Cortex of kidney (tissue), 1 donor: ENCODE measurements at places on chromosomes 7 and 10.

DNA sequence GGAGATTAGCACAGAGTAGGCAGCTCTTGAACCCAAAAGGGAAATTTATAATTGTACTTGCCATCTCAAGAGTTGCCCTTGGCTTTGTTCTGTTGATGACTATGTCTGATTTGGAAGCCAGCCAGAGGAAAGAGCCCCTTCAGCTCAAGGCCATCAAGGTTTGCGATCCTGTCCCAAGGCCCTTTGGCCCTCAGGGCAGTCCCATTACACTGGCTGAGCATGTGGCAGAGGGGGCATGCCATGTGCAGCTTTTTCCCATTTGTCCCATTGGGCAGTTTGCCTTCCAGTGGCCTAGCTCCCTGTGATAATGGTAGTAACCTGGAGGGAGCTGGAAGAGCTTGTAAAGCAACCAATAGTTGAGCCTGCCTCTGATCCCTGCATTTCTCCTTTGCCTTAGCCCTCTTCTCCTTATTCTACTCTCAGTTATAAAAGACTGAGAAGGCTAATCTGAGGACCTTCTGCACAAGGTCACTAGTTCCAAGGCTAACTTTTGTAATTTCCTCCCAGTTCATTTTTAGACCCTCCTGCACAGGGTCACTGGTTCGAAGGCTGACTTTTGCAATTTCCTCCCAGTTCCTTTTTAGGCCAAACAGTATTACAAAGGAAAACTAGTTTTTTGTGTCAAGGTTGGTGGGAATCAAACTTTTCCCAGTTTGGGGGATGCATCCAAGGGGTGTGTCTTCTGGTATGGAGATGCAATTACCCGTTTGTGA lies 31.0 kb upstream of the ARHGAP12 start:
- no peak for DNase-seq

DNA sequence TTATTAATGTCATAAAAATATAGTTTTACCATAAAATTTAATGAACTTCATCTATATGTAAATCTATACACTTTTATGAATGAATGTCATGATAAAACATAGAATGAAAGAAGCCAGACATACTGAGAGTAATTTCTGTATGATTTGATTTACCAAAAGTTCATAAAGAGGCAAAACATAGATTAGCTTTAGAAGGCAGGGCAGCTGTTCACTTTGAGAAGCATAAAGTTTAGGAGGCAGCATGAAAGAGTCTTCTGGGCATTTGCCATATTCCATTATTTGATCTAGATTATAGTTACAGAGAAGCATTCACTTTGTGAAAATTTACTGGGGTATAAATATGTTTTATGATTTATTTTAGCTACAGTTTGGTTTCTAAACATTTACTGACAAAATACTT lies 487.2 kb downstream of the ANKRD7 start:
- no peak for DNase-seq

DNA sequence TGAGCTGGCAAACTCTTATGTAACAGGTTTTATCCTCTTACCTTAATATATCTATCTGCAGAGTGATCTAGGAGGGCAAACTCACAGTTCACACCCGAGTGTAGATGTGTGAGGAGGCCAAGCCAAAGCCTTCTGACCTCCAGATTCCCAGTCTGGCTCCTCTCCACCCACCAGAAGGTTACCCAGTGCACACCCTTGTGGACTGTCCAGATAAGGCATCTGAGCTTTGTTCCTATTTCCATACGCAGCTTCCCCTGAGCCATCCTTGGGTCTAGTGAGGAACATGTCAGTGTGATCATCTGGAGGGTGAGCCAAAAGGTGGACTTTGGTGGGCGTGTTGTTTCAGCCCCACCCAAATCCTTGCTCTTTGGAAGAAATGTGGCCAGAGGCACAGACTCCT lies 203.0 kb upstream of the MEOX2 start:
- DNase-seq: no peak

GRCh38 chr10:92081641-92082040 lies 158.1 kb downstream of the BTAF1 start:
- DNase-seq: no peak

GRCh38 chr10:131723297-131724168 lies 177.3 kb upstream of the PPP2R2D start:
- no peak for DNase-seq

DNA sequence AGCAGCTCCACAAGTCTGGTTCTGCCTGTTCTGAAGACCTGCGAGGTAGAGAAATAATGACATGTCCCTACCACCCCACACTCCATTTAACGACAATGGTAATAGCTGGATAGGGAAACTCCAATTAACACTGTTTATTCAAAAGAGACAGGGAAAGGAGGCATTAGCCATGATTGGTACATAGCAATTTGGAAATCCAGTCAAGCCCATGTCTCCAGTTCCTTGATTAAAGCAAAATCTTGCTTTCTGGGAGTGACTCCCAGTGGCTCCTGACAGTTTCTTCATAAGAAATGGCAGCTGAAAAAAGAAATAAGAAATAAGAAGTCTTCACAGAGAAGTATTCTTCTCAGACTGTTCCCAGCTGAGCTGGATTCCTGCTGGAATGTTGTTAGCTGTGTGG lies 140.7 kb upstream of the LYZL2 start:
- no peak for DNase-seq

GRCh38 chr7:27614095-27614494 lies 48.6 kb downstream of the HIBADH start:
- DNase-seq: no peak

DNA sequence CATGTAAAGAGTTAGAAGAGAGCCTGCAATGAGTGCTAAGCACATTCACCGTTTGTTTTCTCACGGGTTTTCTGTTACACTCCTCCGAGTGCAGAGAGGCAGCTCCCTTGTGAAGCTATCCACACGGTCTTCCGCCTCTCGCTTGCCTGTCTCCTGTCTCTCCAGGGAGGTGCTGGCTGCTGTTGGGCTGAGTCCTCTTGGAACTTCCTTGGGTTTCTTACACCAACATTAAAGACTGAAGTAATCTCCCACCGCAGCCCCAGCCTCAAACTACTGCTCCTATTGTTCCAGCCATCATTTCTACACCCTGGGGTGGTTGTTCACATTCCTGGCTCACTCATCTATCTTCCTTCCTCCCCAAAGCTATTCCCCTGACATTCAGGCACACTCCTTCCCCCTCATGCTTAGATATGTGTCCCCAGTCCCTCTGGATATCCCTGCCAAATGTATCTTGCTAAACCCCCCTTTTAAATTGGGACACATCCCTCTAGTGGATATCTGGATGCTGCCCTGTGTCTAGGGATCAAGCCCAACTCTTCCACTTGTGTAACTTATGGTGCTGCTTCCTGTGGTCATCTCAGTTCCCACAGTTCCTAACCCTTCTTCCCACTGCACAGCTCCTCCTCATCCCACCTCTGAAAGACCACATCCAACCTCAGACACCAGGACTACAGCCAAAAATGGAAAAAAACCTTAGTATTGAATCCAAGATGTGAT lies 14.1 kb downstream of the ESYT2 start:
- DNase-seq: no peak

- no peak for DNase-seq
These were observed 39.4 kb upstream of the GRB10 start for GRCh38 chr7:50822110-50822509.

DNA sequence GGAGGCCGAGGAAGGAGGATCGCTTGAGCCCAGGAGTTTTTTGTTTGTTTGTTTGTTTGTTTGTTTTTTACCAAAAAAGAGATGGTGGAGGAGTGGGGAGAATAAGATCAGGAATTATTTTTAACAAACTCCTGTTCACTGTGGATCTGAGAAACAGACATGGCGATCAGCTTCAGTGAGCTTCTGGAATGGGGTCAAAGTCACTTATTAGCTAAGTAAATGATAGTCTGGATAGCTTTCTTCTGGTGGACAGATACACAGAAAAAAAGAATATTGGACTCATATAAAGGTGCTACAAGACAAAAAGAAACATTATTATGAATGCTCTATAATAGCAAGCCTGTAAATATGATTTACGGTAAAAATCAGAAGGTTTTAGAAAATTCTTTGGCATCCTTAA lies 85.1 kb downstream of the POU6F2 start:
- no peak for DNase-seq

DNA sequence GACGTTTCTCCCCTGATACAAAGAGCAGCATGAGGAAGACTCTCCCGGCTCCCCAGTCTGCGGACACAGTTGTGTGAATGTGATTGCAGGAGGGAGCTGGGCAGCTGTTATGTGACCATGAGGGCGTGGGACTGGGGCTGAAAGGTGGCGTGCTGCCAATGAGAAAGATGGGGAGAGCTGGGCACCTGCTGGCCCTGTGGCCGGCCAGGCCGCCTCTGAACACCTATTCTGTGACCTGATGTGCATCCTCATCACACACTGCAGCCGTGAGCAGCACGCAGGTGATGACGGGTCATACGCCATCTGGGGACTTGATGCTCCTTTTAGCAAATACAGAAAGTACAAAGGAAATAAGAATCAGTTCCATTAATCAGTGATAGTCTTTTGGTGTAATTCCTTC lies 86.9 kb downstream of the MGMT start:
- no peak for DNase-seq

DNA sequence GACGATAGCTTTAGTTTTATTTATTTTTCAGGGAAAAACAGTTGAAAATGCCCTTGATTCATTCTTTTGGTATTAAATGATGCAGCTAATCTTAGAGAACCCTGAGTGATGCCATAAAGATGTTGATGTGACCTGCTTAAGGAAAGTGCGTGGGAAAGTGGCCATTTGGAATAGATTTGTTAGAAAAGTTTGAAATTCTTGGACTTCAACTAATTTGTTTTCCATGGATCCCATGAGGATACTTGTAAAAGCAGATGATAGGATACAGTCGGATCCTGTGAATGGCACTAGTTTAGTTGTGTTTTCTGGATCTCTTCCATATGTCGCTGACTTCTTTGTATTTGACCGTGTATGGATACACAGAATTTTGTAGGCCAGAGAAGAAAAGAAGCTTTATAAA lies 69.0 kb downstream of the SEPTIN7 start:
- DNase-seq: no peak

DNA sequence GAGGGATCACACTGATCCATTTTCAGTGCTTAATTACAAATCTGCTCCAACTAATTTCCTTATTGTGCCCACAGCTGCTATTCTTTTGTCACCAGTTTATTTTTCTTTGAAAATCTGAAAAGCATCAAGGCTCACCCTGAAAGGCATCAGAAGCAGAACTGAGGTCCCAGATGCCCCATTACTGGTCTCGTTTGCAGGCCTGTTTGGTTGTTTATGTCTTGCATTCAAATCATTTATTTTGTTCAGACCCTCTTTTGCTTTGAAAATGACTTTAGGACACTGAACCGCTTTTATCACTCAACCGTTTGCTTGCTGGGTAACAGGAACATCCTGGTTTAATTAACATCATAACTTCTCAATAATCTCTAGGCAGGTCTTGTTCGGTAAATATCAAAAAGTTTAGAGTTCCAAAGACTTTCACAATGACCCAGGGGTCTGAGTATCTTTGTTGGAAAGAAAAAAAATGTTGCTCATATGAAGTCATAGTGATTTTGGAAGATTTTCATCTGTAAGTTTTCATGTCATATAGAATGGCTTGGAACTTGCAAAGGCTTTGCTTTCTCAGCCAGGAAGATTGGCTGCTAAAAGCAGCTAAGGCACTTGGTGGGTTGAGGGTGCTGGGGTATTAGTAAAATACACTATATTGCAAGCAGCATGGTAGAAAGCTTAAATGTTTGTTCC lies 398.3 kb upstream of the NPVF start:
- no peak for DNase-seq

DNA sequence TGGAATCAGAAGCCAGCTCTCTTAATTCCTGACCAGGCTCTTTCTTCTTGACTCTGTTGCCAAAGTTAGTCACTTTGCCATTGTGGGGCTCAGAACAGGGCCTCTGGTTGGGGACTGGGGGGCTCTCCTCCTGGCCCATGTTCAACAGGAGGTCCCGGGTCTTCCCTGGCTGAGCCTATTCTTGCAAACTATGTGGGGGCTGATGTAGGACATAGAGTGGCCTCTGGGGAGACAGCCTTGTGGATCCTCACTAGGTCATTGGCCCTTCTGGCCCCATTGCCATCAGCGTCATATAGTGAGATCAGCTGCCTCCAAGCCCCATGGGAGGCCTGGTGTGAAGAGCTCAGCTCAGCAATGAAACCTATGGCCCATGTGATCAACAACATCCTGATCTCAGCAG lies 77.6 kb upstream of the LEP start:
- DNase-seq: no peak

DNA sequence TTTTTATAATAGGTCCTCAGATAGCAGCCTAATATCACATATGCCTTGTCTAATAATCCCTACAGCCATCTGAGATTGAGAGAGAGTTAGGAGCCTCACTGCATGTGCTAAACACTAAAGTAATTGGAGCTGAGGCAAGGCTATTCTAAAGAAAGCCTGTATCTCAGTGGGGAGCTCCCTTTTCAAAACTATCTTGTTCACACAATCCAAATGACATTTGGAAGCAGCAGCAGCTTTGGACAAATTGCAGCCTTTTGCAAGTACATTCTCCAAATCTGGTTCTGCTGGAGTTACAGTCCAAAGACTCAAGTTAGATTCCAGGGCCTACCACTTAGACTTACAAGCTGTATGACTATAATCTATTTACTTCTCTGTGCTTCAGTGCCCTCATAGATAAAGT lies 104.5 kb downstream of the MACC1 start:
- no peak for DNase-seq

DNA sequence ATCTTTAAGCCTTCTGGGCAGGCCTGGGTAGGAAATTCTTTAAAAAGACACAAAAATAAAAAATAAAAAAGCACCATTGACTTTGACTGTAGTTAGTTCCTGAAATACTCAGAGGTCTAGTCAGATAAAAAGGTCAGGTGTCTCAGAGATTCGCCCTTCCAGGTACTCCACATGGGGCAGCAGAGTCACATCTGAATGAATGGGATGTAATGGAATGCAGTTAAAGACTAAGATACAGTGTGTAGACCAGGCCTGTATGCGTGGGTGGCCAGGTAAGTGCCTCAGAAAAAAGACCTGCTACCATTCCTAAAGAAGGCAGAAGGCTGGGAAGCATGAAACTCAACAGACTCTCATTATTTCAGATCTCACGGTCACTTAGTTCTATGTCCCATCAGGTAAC lies 68.6 kb upstream of the SEM1 start:
- no peak for DNase-seq

- DNase-seq: no peak
These were observed 177.5 kb downstream of the RAPGEF5 start for GRCh38 chr7:22179442-22179879.

- no peak for DNase-seq
These were observed 33.0 kb downstream of the CYP26A1 start for GRCh38 chr10:93106631-93107072.
